ENCODE measurements at places on chromosomes 4 and X.
A peak's percentile ranks its signal among the peaks of the same experiment; 100 is the strongest.

- DNase-seq = no peak
These were observed 566.2 kb downstream of the RAPGEF2 start for GRCh38 chr4:159669094-159669493.

- peak; percentile 97 for DNase-seq
These were observed at the start of gene ELF2 for GRCh38 chr4:139177049-139177868. ELF2 (minus strand) TSS chr4:139177218; CDS start chr4:139137701, 39,517 bp downstream.

GRCh38 chr4:143421609-143422008, 84.9 kb downstream of the GAB1 start:
- no peak for DNase-seq

DNA sequence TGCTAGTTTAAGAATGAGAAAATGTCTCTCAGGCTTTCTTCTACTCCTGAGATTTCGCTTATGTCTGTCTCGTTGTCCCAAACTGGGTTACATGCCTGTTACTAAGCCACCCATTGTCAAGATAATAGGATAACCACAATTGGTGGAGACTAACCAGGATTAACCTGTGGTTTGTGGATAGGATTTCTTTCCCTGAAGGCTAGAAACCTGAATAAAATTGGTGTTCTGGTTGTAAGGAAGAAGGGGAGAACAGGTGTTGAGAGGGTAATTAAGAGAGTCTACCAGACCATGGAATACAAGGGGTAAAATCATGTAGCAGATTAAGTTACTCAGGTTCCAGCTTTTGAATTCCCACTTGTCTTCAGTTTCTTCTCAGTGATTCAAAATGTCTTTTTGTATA, 225.4 kb downstream of the CPE start:
- no peak for DNase-seq

- peak; percentile 4 for DNase-seq
These were observed 430.9 kb downstream of the C4orf33 start for GRCh38 chr4:129526812-129527211.

DNA sequence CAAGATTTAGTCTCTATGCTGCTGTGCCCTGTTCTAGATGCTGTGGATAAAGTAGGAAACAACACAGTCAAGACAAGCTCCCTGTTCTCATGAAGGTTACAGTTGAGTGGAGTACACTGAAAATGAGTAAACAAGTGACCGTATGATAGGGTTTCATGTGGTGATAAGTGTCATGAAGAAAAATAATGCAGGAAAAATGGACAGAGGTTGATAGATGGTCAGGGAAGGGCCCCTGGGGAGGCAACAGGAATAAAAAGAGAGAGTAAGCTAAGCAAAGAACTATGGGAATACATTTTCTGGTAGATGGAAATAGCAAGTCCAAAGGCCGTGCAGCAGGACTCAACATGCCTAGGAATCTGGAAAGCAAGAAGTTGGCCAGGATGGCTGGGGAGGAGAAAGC, 394.0 kb downstream of the DTHD1 start:
- DNase-seq = no peak

DNA sequence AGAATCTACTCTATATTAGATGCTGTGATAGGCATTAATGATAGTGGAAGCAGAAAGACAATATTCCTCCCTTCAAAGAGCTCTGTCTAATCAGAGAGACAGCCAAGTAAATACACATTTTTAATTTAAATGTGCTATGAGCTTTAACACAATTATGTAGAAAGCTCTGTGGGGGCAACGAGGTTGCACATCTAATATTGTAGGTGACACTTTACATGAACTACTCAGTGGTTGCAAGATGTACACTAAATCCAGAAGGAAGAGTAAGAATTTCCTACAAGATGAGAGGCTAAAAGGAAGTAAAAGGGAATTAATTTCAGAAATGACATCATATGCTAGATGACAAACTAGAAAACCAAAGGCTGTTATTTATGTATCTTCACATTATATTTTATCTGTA, 120.9 kb downstream of the SPCS3 start:
- no peak for DNase-seq

GRCh38 chr4:24820541-24820940, 25.2 kb downstream of the SOD3 start:
- no peak for DNase-seq

DNA sequence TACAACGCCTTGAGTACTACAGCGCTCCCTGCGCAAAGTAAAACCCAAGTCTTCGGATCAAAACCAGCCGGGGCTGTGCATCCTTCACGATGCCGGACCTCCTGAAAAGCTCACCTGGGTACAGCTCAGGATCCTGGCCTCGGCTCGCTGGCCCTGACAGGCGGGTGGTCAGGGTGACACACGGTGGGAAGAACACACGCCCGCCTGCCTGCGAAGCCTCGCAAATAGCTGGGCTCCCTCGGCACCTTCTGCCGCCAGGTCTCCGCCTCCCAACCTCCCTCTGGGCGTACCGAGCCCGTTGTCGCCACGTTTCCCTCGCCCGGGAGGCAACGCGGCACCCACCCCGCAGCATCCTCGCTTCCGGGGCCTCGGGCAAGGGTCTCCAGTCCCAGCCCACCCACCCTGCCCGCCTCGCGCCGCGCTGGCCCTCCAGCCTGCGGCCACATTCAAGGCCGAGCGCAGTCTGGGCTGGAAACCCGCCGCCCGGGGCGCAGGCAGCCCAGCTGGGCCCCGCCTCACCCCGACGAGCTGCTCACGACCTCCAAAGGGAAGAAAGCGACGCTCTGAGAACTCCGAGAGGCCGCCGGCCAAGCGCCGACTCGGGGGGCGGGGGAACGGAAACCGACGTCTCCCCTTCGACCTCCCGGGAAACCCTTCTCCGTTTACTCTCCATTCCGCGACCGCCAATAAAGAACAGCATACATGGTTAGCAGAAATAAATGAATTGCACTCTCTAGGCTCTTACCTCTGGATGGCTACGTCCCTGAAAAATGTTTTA, 511 bp downstream of the PPM1K start:
- peak; percentile 71 for DNase-seq

GRCh38 chr4:160709026-160709425, 1454.8 kb downstream of the FSTL5 start:
- DNase-seq = no peak

GRCh38 chr4:70183168-70183939, 12.2 kb upstream of the ODAM start:
- DNase-seq = peak; percentile 16

- DNase-seq = no peak
These were observed 52.4 kb upstream of the FHL1 start for GRCh38 chrX:136094962-136095361.

- no peak for DNase-seq
These were observed 163.1 kb upstream of the MID1 start for GRCh38 chrX:10783451-10783995.

DNA sequence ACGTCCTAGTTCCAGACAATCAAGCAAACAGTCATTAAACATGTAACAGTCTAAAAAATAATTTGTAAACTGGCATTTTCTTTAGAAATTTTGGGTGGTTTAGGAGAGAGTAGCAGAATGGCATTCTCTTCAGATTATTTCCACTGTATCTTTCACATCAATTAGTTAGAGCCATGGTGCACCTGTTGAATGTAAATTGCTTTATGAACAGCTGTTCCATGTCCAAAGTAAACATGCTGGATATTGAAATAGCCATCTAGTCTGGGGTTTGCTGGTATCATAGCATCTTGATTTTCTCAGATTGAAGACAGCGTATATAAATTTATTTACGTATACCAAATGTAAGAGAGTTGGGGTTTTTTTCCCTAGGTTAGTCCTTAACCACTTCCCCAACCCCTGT, 143.6 kb downstream of the RCHY1 start:
- DNase-seq = no peak

DNA sequence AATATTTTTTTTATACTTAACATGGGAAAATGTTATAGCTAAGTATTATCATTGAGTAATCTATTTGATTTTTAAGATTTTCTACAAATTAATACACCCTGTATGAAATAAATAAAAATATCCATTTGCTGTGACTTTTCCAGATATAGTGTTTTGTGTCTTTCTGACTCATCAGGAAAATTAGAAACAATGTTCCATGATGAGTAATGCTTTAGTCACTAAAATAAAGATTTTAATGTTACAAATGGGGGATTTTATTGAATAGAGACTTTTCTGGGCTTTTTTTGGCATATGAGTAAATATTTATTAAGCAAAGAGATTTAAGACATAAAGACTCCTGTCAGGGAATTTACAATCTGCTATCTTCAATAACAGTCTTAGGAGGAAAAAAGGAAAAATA, 279.2 kb upstream of the NOCT start:
- DNase-seq = no peak

DNA sequence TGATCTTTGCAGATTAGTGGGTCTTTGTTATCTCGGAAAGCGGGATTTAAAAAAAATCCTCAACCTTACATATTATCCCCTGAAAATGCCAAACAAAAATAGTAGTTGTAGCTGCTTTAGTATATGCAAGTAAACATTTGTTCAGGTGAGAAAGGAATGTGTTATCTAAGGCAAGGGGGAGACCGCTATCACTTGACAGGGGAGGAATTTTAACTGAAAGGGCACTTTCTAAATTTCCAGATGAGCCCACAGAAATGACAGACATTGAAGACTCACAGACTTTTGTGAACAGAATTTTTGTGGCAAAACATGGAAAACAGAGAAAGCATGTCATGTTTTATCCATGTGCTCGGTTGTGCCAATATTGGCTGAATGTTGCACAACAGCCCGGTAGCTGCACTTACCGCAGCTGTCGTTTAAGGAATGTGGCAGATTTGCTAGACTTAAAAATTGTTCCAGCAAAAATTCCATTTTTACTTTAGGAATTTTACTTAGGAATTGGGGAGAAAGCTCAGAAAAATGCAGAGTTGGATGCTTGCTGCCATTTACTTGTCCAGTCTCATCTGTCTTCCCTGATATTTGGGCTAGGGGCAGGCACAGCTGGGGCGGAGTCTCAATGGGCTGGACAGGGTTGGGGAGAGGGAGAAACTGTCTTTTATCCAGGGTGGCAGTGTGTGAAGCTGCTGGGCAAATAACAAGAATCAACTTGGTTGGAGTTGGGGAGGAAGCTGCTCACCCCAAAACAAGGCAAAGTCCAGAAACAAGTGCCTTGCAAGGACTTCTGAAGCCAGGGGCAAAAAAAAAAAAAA, 94.6 kb upstream of the RPS6KA3 start:
- DNase-seq = no peak

- DNase-seq = no peak
These were observed 411.9 kb downstream of the GPAT3 start for GRCh38 chr4:83947830-83948193.

DNA sequence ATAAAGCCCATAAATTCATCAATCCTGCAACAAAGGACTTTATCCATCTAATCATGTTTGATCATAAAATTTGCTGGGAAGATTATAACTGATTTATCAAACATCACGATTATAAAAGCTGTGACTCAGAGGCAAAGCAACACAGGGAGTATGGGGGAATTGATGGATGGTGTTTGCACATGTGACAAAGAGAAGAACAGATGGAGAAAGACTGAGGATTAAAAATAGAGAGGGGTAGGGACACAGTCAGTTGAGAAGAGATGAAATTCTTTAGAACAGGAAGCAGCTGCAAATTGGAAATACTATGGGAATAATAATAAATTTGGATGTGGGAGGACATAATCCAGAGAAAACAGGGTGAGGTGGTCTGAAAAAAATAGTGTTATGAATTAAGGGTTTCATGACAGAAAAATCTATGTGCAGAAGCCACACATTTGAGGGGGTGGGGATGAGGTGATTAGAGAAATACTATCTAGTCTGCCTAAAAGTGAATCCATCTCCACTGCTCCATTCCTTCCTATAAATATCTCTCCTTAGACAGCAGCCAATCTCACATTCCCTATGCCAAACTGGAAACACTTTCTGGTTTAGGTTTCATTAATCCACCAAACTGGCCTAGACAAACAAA, 6.2 kb downstream of the PRR32 start:
- DNase-seq = peak; percentile 2

Data from Ammon's horn (tissue), 1 donor.